ENCODE measurements at places on chromosomes 7 and 10.

- no peak for DNase-seq
These were observed 6.9 kb upstream of the UNC5B start for GRCh38 chr10:71205468-71205867.

GRCh38 chr10:73097305-73097670 is 622 bp upstream of the P4HA1 start:
- DNase-seq: no peak

DNA sequence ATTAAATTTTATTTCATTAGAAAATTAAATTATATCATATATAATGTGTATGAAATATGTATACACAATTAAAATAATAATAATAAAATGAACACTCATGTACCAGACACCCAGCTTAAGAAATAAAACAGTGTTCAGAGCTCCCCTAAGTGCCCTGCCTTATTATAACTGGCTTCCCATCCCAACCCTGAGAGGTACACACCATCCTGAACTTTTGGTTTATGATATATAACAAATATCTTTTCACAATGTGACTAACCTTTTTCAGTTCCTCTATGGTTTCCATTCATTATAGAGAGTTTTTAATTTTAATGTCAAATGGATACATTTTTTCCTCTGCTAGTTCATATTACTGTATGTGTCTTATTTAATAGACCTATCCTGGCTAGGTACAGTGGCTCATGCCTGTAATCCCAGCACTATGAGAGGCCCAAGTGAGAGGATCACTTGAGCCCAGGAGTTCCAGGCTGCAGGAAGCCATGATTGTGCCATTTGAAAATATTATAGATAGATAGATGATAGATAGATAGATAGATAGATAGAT is 24.0 kb upstream of the STEAP2 start:
- DNase-seq: no peak

GRCh38 chr7:151599401-151600227 is 79.9 kb upstream of the RHEB start:
- DNase-seq: peak; percentile 43

DNA sequence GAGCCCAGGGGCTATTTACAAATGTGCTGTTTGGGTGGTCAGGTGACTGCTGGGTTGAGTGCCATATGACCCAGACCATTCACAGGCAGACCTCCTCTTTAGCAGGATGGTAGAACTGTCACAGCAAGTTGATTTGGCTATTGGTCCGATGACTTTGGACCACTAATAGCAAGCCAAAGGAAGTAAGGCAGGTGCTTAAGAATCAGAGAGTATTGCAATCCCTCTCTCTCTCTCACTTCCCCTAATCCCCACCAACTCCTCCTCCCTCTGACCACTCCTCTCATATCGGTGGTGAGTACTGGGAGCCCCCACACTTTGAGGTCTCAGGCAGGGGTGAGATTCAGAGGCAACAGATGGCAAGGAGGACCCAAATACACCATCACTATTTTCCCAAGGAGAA is 165.3 kb downstream of the TRIL start:
- no peak for DNase-seq

- DNase-seq: no peak
These were observed 20.9 kb downstream of the MAP3K8 start for GRCh38 chr10:30454744-30455510.

DNA sequence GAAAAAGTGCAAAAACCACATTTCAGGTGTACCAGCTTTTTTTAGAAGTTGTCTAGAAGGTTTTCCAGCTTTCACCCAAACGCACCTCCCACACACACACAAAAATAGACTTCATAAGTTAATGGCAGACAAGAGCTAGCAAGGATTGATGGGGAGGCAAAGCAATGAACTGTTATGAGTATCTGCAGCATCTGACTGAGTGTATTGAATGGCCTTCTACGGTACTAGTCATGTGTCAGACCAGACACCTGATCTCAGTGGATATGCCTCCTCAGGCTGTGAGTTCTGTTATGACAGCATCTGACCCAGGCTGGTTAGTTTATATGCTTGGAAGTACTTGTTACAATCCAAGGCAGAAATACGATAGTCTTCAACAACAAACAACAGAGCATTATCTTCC is 406.1 kb upstream of the AUTS2 start:
- DNase-seq: no peak

GRCh38 chr10:55441777-55442176 is 640.7 kb upstream of the PCDH15 start:
- no peak for DNase-seq

DNA sequence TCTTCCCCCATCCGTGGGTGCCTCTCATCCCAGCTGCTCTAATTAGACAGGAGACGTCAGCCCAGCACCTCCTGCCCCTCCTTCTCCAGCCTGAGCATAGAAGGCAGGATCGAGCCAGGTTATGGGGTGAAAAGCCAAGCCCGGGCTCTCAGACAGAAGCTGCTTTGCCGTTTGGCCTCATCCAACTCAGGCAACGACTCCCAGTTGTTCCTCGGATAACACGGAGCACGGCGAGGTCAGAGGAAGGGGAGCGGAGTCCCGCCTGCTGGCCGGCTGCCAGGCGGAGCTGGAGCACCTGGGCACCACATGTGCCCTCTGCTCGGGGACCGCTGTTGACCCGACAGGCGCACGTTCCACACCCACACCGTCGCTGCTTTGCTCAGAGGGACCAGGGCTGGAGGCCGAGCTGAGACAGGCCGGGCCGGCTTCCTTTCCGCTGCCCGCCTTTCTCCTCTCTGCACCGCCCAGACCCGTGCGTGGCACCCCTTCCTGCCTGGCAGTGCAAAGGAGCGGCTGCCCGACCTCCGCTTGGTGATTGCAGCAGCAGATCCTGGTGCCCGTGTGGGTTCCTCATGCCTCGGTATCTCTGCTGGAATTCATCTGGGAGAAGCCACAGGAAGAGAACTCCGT is 21.6 kb upstream of the UNCX start:
- DNase-seq: no peak

GRCh38 chr10:14742382-14742781 is 32.3 kb downstream of the FAM107B start:
- DNase-seq: no peak

DNA sequence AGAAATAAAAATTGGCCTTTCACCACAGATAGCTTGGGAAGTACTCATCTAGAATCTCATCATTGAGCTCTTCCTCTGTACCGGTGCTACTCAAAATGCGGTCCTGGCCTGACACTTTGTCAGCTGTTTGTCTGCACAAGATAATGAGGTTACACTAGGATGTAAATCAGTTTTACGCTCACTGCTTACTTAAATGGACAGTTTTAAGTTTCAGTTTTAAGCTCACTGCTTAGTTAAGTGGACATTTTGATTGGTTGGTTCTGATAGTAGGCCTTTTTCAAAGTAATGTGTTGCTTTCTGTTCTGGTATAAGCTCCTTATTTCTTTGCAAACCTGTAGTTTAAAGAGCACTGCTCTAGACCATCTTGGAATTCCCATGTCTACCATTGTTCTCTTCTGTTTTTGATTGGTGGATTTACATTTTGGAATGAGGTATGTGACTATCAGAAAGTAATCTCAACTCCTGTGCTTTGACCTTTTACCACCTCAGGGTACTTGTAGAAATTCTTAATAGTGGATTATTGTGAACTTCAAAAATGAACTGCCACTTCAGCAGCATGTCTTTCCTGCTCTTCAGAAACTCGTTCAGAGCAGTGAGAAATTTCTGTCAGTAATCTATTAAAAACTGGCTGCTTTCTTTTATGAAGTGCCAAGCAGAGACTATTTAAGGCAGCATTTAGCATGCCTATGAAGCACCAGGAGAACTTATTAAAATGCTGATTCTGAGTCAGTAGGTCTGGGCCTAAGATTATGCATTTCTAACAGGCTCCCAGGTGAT is 55.0 kb downstream of the C1GALT1 start:
- no peak for DNase-seq

DNA sequence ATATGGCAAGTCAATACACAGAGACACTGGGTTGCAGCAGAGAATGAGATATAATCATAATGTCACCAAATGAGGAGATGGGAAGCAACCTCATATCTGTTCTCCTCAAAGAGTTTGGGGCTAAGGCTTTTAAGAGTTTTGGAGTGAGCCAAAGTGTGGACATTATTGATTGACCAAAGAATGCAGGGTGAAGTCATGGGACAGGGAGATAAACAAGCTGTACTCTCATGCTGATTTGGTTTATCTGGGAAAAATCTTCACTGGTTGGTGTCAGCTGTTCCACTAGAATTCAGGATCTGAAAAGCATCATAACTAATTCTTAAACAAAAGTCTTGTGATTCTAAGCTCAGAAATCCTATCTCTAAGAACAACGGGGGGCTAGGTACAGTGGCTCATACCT is 585.9 kb upstream of the NRP1 start:
- DNase-seq: no peak

- no peak for DNase-seq
These were observed 2.9 kb downstream of the CTBP2 start for GRCh38 chr10:125157505-125157904.

- DNase-seq: no peak
These were observed 2.2 kb downstream of the GNB2 start for GRCh38 chr7:100675581-100676350.

GRCh38 chr10:89697946-89698345 is 3.4 kb upstream of the KIF20B start:
- no peak for DNase-seq

- DNase-seq: no peak
These were observed 365.2 kb downstream of the PLXDC2 start for GRCh38 chr10:20181434-20181833.

- DNase-seq: no peak
These were observed 27.6 kb downstream of the EZH2 start for GRCh38 chr7:148856578-148856881.

GRCh38 chr10:72932259-72933015 is 22.2 kb downstream of the PLA2G12B start:
- DNase-seq: no peak

GRCh38 chr7:139596626-139597025 is 73.1 kb downstream of the CLEC2L start:
- no peak for DNase-seq

DNA sequence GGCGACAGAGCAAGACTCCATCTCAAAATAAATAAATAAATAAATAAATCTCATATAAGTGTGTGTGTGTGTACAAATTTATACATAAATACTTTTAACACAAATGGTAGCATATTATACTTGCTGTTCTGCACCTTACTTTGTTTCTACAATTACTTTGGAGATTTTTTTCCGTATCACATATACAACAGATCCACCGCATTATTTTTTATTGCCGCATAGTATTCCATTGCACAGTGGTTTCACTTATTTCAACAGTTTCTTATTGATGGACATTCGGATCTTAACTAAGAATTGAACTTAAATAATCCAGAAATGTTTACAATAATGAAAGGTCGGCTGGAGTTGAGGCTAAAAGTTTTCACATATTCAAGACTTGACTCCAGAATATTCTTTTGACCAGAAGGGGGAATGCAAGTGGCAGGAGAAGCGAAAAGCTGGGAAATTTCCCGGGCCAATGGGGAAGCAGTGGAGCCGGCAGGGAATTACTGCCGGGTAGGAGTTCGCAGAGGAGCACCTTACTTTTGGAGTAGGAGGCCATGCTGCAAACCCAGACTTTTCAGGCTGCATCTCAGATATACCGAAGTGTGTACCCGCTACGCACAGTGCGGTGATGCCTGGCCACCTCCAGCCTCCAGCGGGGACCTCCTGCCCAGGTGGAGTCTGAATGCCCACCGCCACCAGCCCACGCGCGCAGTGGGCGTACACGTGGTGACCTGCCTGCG is 415 bp upstream of the CNNM1 start:
- no peak for DNase-seq

GRCh38 chr10:116015583-116016333 is 257.2 kb downstream of the GFRA1 start:
- no peak for DNase-seq

DNA sequence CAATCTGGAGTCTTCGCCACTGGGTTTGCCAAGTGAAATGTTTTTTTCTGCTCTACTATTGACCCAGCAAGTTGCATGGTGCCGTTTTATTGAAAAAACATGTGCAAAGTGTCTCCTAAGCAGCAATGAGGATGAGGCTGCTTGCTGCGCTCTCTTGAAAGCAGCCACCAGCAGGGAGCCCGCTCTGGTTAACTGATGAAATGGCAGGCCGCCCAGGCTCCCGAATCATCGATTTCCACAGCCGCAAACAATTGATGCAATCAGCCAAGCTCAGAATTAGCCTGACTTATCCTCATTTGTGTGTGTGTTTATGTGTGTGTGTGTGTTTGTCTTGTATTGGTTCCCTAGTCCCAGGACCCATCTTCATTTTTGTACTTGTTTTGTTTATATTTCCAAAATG is 22.2 kb upstream of the LYZL1 start:
- DNase-seq: no peak

GRCh38 chr10:76133597-76134255 is 702.3 kb downstream of the LRMDA start:
- DNase-seq: no peak

- peak; percentile 8 for DNase-seq
These were observed 642.2 kb downstream of the SH2D4B start for GRCh38 chr10:81179805-81180452.

- peak; percentile 28 for DNase-seq
These were observed 53.8 kb downstream of the HGF start for GRCh38 chr7:81715984-81716588.

- no peak for DNase-seq
These were observed 650.9 kb upstream of the GALNT17 start for GRCh38 chr7:70480927-70481569.

DNA sequence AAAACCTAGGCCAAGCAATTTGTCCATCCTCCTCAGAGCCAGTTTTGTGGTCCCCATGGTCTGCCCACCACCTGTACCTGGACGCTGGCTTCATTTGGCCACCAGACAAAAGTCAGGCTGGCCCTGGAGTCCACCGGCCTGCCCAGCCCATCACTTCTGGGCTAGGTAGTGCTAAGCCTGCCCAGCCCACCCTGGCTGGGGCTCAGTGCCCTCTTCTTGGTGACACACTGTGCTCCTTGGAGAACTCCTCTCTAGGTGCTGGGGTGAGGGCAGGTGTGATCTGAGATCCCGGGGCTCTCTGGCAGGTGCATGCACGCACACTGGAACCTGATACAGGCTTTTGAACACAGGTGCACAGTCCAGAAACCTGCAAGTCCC is 1.1 kb downstream of the AIFM2 start:
- DNase-seq: no peak

GRCh38 chr7:27697861-27698430 is 35.3 kb upstream of the HIBADH start:
- peak; percentile 58 for DNase-seq

DNA sequence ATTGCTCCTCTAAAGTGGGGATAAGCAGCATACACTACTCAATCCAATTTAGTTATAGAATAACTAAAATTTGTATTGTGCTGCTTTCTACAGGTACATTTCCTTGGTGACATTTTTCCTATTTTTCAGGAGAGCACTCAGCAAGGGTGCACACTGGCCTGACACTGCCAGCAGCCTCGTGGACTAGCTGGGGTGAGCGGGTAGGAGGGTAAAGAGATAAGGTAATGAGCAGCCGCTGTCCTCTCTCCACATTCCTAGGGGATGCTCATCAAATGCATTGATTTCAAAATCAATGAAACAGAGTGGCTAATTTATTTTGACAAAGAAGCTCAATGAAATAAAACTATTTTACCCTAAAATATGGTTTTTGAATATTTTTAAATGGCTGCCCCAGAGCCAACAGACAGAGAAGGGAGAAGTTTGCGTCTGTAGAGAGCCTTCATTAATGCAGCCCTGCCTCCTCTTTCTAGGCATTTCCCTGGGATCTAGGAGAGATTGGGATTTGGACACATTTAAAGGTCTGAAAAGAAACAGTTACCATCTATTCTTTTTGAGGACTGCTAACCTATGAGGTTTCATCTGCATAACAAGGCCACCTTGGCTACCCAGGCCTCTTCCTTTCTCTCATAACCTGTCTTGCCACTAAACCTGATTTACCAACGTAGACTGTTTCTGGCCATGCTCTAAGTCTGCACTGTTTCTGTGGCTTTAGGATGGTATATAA is 561.0 kb downstream of the IPMK start:
- DNase-seq: no peak

- DNase-seq: no peak
These were observed 1013.1 kb downstream of the TYW1 start for GRCh38 chr7:68009716-68010115.
